Esophagus squamous epithelium (tissue), 5 donors: ENCODE measurements at places on chromosomes 3 and 15. TPM values are rescaled to one million over a fixed set of nuclear protein-coding genes. Genes with fewer than 3 reads are reported as not detected.

Gene ATP10A
- 1.5 TPM for total RNA-seq

Gene TM4SF1
- total RNA-seq, result 290 TPM

Gene FOXB1
- total RNA-seq, result not detected

Gene PRR23C
- total RNA-seq, result not detected

Gene FRMD5
- total RNA-seq, result not detected

Gene TNFAIP8L3
- 3.7 TPM for total RNA-seq

Gene CPLX3
- not detected for total RNA-seq

Gene FURIN
- total RNA-seq, result 38.6 TPM

Gene ARIH1
- total RNA-seq, result 40.1 TPM

- DNase-seq, result no peak
These were observed 1.3 kb upstream of the MEF2A start for GRCh38 chr15:99564221-99565048.

- DNase-seq, result no peak
These were observed 47.2 kb downstream of the CD86 start for GRCh38 chr3:122102191-122102935.

GRCh38 chr3:10223676-10224639, 24.3 kb upstream of the TATDN2 start:
- no peak for DNase-seq

DNA sequence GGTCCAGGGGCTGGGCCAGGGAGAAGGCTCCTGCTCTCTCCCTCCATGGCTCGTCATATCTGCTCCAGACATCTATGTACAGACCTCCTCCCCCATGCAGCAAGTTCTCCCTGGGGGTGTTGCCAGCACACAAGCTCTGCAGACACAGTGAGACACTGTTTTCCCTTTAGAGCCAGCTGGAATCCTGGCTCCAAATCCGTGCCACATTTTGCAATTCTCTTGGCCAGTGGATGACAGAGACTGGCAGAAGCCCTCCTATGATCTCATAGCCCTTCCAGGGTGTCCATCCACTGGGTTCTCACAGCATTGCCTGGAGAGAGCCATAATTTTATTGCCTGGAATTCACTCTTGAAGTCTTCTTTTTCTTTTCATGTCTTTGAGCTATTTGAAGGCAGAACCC, 203.9 kb downstream of the TLE3 start:
- no peak for DNase-seq

DNA sequence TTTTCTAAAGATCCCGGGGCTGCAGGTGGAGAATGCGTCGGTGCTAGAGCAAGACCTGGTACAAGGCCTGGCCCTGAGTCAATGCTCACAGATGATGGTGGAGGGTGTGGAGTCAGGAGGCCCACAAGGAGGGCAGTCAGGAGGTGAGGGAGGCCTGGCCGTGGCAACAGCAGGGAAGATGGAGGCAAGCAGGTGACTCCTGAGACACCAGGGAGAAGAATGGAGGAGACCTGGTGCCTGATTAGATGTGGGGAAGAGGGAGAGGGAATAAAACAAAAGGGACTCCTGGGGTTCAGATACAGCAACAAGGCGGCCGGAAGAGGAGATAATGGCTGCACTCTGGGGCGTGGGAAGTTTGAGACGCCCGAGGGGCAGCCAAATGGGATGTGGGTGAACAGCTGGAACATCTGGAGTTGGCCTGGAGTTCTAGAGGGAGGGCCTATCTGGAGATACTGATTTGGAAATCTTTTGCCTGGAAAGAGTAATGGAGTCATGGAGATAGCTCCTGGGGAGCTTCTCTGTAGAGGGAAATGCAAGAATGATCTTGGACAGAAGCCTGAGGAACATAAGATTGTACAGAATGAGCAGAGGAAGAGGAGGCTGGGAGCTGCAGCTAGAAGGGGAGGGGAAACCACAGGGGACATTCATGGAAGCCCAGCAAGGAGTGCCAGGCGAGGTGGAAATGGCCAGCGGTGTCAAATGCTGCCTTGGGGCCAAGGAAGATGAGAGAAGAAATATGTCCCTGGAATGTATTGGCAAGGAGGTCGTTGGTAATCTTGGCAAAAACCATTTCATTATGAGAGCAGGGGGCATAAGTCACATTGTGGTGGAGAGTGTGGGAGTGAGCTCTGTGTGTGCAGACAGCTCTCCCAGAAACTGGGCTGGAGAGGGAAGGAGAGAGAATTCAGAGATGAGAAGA, 67.5 kb upstream of the CORO2B start:
- no peak for DNase-seq

DNA sequence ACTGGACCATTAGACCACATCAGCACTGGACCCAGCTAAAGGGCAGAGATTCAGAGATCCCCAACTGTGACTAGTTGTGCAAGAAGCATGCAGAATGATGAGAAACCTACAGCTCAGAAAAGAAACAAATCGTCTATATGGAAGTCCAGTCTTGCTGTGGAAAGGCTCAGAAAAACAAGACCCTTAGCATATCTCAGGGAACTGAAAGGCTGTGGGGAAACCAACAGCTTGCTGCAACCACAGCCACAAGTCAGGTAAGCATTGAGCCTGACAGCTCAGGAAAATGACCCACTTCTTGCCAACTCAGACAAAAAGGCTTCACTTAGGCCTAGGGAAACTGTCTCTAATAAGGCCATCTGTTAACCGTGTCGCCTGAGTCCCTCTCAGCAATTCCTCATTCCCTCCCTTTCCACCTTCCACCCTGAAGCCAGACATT, 145.6 kb downstream of the LSAMP start:
- DNase-seq, result no peak

DNA sequence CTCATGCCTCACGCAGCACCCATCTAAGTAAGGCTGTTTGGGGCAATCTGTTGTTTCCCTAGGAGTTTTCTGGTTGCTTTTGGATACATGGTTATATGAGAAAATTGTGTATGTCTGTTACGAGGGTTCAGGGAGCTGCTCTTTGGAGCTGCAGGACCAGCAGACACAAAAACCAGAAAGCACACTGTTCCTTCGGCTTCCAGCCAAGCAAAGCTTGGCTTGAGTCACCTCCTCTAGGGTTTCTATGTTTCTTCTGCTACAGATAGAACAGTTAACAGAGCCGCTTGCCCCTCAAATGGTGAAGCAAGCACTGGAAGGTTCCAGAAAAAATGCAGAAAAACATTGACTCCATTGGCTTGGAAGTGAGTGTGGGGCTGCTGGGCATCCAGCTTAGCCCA, 49.2 kb upstream of the CTDSPL start:
- no peak for DNase-seq

GRCh38 chr15:22806664-22807063, 20.2 kb downstream of the NIPA1 start:
- DNase-seq, result no peak

GRCh38 chr3:38482951-38483350, 13.2 kb upstream of the EXOG start:
- DNase-seq, result no peak

GRCh38 chr3:45946307-45946706, 3.0 kb downstream of the CXCR6 start:
- no peak for DNase-seq

DNA sequence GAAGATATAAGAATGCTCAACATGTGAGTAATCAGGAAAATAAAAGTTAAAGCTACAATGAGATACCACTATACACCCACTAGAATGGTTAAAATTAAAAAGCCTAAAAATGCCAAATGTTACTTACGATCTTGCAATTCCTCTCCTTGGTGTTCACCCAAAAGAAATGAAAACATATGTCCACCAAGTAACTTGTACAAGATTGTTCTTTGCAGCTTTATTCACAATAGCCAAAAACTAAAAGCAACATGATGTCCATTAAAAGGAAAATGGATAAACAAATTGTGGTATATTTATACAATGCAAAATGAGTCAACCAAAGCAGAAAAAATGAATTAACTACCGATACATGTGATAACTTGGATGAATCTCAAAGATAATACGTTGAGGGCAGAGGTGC, 301.6 kb upstream of the THBS1 start:
- no peak for DNase-seq

GRCh38 chr15:28885630-28886430, at the start of gene APBA2:
TSS of gene APBA2 (plus strand) at chr15:28885974. CDS start at chr15:29053885, 167,911 bp downstream.
- no peak for DNase-seq
